ENCODE measurements at places on chromosomes 7 and 10.

DNA sequence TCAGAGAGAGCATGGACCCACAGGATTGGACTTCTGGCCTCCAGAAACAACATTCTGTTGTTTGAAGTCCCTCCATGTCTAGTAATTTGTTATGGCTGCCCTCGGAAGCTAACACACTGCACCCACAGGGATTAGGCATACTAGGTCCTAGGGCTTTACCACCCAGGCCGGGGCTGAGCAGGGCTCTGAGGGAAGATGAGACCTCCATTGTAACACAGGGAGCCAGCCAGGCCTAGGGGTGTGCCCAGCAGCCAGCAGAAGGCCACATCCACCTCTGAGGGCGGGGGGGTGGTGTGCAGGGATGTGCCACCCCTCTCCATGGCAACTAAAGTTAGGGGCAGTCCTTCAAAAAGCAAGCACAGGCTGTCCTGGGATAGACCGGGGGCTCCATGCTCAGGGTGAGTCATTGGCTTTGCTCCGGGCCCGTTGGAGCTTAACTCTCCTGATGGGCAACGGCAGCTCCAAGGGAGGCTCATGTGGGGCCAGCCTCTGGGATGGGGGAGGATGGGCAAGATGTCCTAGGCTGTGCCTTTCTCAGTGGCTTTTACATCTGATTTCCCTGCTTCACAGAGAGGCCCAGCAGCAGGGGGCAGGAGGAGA is 96.6 kb upstream of the GPR26 start:
- no peak for DNase-seq

DNA sequence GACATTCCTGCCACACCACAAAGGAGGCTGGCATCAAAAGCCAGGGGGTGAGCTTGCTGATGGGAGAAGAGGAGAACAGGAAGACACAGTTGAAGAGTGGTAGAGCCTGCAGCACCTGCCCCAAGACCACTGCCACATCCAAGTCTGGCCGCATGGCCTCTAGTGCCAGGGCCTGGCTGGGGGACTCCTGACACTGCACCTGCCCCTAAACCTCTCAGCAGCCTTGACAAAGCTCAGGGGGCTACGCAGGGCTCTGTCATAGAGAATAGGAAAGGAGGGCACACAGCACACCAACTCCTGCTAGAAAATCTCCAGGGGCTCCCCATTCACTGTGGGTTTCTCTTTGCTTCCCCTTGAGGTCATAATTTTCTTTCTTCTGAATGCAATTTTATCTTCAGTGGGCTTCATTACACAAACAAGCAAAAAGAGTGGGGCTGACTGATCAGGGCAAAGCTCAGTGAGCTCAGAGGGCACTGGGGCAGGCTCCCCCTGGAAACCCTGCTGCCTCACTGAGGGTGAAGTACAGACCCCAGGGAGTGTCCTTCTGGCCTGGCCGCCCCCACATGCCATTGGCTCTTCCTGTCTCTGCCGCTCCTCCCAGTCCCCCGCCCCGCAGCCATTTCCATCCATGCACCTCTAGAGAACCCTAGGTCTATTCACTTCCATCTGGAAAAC is 37.2 kb downstream of the VOPP1 start:
- DNase-seq: no peak

DNA sequence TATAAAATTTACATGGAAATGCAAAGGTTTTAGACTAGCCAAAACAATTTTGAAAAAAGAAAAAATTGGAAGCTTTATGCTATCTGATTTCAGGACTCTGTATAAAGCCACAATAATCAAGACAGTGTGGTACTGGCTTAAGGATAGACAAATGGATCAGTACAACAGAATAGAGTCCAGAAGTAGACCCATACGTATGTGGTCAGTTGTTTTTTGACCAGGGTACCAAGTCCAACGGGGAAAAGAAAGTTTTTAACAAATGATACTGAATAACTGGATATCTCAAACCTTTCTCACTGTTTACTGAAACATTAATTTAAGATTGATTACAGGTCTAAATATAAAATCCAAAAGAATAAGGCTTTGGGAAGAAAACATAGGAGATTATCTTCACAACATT is 79.7 kb downstream of the PODXL start:
- DNase-seq: no peak

DNA sequence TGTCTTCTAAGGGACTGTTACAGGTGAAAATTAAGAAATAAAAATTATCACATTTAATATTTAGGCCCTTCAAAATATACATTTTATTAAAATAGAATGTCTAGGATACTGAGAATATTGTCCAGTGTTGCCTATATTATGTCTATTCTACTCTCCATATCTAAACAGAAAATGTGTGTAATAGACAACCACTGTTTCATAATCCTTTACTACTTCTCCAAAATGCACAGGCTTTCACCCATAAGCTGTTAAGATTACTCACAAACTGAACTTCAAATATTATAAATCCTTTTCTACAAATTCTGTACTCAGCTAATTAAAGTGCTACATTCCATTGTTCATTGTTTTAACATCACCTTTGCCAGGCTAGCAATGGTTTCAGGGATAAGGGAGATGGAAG is 56.7 kb upstream of the TFEC start:
- DNase-seq: no peak

DNA sequence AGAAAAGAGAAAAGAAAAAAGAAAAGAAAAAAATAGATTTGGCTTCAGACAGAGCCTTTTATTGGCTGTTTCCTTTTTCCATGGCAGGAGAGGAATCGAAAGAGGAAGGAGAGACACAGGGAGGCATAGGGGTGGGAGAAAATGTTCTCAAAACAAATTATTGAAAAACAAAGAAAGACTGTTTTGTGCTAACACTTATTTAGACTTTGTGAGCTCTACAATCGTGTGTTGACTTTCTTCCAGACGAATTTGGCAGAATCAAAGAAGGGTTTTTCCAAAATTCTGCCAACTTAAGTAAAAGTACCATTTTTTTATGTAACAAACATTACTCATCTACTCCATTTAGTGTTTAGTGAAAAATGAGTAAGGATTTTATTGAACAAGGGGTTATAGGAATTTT is 982.2 kb downstream of the REEP3 start:
- no peak for DNase-seq

- DNase-seq: no peak
Observed at GRCh38 chr10:42980553-42981357, 96.1 kb upstream of the RET start.

GRCh38 chr7:94411188-94411466 is 16.4 kb downstream of the COL1A2 start:
- no peak for DNase-seq

DNA sequence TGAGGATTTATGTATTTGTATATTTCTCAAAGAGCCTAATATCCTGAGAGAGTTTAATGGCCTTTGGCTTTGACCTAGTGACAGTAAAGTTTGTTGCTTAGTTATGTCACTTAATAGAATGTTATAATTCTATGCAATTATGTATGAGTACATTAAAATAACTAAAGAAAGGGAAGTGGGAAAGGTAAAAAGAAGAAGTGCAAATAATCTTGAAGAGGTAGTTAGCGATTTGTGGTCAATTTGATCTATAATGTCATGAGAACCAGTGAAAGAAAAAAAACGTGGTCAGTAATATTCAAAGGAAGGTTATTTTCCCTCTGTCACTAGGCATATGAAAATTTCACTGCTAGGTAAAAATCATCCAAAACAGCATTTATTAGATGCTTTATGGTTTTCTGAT is 143.4 kb upstream of the LSM8 start:
- no peak for DNase-seq

DNA sequence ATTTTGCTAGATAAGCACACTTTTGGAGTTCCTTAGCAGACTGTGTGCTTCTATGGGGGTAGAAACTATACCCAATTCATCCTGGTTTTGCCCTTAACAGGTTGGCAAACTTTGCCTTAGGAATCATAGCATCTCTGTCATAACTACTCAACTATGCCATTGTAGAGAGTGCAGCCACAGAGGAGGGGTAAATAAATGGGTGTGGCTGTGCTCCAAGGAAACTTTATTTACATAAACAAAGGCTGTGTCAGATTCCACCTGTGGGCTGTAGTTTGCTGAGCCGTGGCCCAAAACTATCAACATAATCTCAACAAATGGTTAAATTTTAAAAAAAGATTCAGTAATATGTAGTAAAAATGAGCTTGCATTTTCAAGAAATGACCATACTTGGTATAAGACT is 51.6 kb upstream of the LAMB1 start:
- no peak for DNase-seq

GRCh38 chr7:81816312-81816711 is 46.5 kb upstream of the HGF start:
- no peak for DNase-seq

GRCh38 chr7:20597339-20597738 is 18.1 kb upstream of the ABCB5 start:
- DNase-seq: no peak
